ENCODE measurements at places on chromosomes 1 and 21.

- H3K27ac ChIP-seq: no peak overlapping the region
- no peaks in the 10 kb centered on the region for H3K27me3 ChIP-seq
- no peaks in the 10 kb centered on the region for H3K4me1 ChIP-seq
These were observed 38.6 kb upstream of the ADGRL4 start for GRCh38 chr1:79044974-79045650.

DNA sequence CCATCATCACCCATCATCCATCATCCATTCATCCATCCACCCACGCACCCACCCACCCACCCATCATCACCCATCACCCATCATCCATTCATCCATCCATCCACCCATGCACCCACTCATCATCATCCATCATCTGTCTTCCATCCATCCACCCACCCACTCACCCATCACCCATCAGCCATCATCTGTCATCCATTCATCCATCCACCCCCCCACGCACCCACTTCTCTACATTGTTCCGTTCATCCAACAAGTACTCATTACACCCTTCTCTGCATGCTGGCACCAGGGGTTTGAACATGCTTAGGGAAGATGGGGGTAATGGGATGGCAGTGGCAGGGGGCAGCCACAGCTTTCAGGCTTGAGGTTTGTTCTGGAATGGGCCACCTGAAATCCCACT lies 82.1 kb downstream of the ADARB1 start:
- no peak overlapping the region for H3K27ac ChIP-seq
- H3K4me1 ChIP-seq: no peaks in the 10 kb centered on the region
- H3K27me3 ChIP-seq: no peaks in the 10 kb centered on the region
- DNase-seq: no peak
- no peaks in the 10 kb centered on the region for H3K36me3 ChIP-seq
- no peak overlapping the region for H3K4me3 ChIP-seq

DNA sequence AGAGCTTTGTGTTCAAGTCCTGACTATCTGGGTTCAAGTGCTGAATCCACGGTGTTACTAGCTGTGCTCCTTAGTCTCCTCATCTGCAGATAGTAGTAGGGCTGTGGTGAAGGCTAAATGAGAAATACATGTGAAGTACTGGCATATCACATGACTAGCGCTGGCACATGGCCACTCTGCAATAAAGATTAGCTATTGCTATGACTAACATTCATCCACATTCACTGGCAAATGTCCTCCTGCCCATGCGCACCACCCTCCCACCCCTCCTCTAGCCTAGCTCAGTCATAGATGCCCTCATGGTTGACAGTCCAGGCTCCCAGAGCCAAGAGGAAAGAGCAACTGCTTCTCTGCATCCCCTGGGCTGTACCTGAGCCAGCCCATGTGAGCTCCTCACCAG lies 8.5 kb upstream of the COL8A2 start:
- peak overlapping the region; percentile 54 for H3K27ac ChIP-seq
- no peaks in the 10 kb centered on the region for H3K36me3 ChIP-seq
- peak; percentile 91 for DNase-seq
- no peaks in the 10 kb centered on the region for H3K27me3 ChIP-seq
- H3K4me1 ChIP-seq: no peaks in the 10 kb centered on the region
- H3K4me3 ChIP-seq: no peak overlapping the region

- no peak overlapping the region for H3K27ac ChIP-seq
- H3K27me3 ChIP-seq: no peaks in the 10 kb centered on the region
- H3K4me1 ChIP-seq: no peaks in the 10 kb centered on the region
- H3K4me3 ChIP-seq: no peak overlapping the region
These were observed 17.5 kb downstream of the RNF2 start for GRCh38 chr1:185062710-185063370.

DNA sequence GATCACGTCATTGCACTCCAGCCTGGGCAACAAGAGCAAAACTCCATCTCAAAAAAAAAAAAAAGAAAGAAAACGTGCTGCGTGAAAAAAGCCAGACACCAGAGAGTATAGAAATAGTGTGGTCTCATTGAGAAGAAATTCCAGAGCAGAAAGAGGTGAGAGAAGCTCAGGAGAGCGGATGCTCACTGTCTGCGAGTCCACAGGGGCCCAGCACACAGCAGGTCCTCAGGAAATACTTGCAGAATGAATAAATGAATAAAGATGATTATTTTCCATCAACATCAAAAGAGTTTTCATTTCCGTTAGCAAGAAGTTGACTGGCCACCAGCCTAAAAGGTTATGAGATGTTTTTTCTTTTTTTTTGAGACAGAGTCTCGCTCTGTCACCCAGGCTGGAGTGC lies 14.4 kb downstream of the CASP9 start:
- no peaks in the 10 kb centered on the region for H3K4me1 ChIP-seq
- no peak overlapping the region for H3K4me3 ChIP-seq
- no peaks in the 10 kb centered on the region for H3K36me3 ChIP-seq
- H3K27ac ChIP-seq: no peak overlapping the region

- H3K27ac ChIP-seq: peak overlapping the region; percentile 32
- no peak overlapping the region for H3K4me3 ChIP-seq
- H3K4me1 ChIP-seq: peaks cover 19% of the 10 kb centered on the region
- H3K27me3 ChIP-seq: no peaks in the 10 kb centered on the region
These were observed 15.9 kb upstream of the EDN2 start for GRCh38 chr1:41500378-41500777.

GRCh38 chr1:156367383-156368156 lies 1.4 kb upstream of the RHBG start:
- no peak overlapping the region for H3K4me3 ChIP-seq
- DNase-seq: no peak
- no peaks in the 10 kb centered on the region for H3K4me1 ChIP-seq
- peaks cover 8% of the 10 kb centered on the region for H3K27me3 ChIP-seq
- no peak overlapping the region for H3K27ac ChIP-seq
- H3K36me3 ChIP-seq: no peaks in the 10 kb centered on the region
